Activated naive CD4-positive, alpha-beta T cell treated with anti-CD3 and anti-CD28 coated beads, Interleukin-2, amount 10 ng/mL, durations not matched to agents 5 hours and 36 hours (primary cell): ENCODE measurements at places on chromosomes 3 and 15. TPM values are rescaled to one million over a fixed set of nuclear protein-coding genes. Genes with fewer than 3 reads are reported as not detected.

CATSPER2 gene
- 4.0 TPM for total RNA-seq

CHRNA7 gene
- not detected for total RNA-seq

LCTL gene
- not detected for total RNA-seq

KCNH8 gene
- total RNA-seq, result not detected

CA12 gene
- not detected for total RNA-seq
